CD4-positive, alpha-beta T cell treated with Interleukin-15 for 4 hours (primary cell): ENCODE measurements at places on chromosomes 6 and 20.

- no peak for DNase-seq
Observed at GRCh38 chr20:34875642-34876405, 588 bp upstream of the ACSS2 start.

- DNase-seq: no peak
Observed at GRCh38 chr6:36777801-36778200, 61.4 kb downstream of the CPNE5 start.

DNA sequence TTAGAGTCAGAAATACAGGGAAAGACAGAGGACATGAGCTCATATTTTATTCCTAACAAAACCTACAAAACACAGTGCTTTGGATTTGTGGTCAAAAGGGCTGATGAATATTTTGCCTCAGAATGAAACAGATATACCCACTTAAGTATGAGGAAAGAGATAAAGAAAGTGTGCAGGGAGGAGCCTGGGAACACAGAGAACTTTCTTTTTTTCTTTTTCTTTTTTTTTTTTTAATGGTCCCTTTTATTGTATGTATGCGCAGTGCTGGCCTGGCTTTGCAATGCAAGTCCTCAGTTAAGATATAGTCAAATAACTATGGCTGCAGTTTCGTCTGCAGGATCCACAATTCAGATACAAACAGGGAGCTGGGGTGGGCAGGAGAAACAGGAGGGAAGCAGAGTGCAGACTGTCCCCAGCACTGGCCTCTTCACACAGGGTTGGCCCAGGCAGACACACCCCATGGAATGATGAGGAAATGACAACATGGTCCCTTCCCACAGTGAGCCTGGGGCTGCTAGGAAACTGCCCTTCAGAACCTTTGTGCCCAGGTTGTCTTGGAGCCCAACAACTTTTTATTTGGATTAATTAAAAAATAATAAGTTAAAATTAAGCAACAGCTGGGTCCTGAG lies 629.8 kb upstream of the AGPAT4 start:
- no peak for DNase-seq

DNA sequence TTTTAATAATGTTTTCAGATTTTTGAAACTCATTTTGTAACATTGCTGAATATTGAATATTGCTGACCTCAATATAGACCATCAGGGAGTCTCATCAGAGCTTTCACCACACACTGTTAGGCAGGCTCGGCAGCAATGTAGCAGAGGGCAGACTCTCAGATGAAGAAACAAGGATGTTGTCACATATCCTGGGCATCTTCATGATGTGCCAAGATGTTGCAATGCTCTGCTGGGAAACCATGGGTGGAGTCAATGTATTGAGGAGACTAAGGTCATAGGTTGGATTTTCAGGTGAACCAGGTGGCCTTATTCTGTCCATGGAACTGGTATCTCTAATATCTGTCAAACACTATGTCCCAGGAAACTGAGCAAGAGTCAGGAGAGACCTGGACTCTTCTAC lies 27.3 kb downstream of the NR2E1 start:
- no peak for DNase-seq

DNA sequence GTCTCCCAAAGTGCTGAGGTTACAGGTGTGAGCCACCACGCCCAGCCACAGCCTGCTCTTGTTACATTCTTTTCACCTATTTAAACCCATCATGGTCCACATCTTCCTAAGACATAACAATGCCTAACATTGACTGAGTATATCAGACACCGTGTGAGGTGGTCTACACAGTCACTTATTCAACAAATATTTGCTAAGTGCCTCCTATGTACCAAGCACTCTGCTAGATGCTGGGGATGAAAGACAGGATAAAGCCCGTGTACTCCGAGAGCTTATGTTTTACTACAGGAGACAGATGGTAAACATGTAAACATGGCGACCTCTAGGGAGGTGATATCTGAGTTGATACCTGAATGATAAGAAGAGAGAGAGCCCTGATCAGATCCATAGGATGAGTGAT lies 12.7 kb downstream of the BCL2L1 start:
- DNase-seq: no peak

GRCh38 chr20:24633521-24633920 lies 164.1 kb downstream of the SYNDIG1 start:
- no peak for DNase-seq

DNA sequence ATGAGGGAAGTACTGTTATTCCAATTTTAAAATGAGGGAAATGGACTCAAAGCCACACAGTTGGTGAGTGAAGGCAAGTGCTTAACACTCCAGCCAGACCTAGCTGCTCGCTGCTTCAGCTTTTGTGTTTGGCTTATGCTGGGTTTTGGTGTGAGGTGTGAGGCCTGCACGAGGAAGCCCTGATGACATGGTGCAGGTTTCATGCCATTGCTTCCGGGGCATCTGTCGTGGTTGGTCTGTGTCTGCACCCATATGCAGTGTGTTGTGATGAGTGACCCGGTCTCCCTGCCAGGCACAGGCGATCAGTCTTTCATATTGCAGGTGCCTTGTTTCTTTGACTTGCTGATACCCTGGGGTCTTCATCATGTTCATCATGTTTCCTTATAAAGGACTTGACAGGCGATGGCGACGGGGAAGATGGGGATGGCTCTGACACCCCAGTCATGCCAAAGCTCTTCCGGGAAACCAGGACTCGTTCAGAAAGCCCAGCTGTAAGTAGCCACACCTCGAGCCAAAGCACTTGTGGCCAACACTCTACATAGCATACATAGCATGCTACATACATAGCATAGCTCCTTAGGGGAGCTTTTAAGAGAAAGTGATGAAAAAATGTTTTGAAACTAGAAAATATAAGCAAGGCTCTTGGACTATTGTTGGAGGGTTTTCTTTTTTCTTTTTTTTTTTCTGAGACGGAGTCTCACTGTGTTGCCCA lies 22.3 kb downstream of the DNMT3B start:
- no peak for DNase-seq

- no peak for DNase-seq
Observed at GRCh38 chr20:45028424-45029136, 62.3 kb downstream of the STK4 start.

- no peak for DNase-seq
Observed at GRCh38 chr6:32288426-32288825, 64.6 kb upstream of the NOTCH4 start.

- DNase-seq: no peak
Observed at GRCh38 chr20:61525781-61526431, 273.8 kb downstream of the CDH4 start.

GRCh38 chr6:57275384-57275783 lies 42.0 kb upstream of the PRIM2 start:
- DNase-seq: no peak

GRCh38 chr6:156613996-156614395 lies 163.2 kb upstream of the ARID1B start:
- DNase-seq: no peak

- DNase-seq: no peak
Observed at GRCh38 chr6:38016824-38017223, 197.3 kb downstream of the ZFAND3 start.

DNA sequence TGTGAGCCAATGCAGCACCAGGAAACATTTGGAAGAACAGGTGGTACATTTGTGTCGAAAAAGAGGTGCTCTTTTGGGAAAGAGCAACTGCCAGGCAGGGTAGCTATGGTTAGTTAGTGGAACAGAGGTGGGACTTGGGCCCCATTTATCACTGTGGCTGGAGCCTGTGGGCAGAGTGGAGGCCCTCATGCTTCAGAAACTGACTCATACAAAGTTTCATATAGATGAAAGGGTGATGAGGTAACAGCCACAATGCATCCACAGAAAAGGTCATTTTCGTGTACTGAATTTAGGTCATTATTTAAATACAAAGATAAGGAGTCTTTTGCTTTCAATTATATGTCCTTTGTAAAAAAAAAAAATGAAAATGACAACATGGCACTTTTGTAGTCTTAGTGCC lies 76.4 kb upstream of the HS3ST5 start:
- DNase-seq: no peak

GRCh38 chr6:73695619-73696421 lies at the start of gene CD109:
Gene CD109, plus strand, starts transcription at chr6:73696203. Its CDS starts 13 bp downstream, at chr6:73696216.
- DNase-seq: peak; percentile 63

DNA sequence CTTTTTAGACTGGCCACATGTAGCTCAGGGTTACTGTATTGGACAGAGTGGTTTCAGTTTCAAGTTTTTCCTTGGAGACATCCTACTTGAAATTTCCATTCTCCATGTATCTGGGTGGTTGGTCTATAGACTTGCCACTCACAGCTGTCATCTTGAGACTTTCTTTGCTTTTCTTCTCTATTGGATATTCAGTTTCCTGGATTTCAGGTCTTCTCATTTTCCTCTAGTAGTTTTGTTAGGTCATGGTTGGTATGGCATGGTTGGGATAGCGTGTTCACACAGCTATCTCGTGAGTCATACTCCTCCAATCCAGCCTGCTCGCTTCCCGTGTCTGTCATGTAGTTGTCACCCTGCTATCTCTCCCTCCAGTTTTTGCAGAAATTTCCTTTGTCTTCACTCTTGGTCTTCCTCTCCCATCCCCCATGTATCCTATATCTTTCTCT lies 48.3 kb downstream of the PTPN1 start:
- DNase-seq: no peak

DNA sequence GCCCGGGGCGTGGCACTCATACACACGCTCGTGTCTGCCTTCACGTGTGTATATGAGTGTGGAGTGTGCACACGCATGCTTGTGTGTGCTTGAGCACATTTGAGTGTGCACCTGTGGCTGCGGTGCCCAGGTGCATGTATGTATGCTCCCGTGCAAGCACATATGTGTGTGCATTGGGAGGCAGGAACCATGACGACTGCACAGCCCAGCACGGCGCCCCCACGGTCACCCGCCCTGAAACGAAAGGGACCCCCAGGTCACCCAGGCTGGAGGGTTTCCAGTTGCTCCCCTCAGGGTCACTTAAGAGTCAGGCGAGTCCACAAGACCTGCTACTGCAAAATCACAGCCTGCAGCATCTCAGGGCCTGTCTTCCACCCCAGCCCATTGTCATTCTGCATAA lies 94.7 kb downstream of the YTHDF1 start:
- DNase-seq: no peak

- DNase-seq: peak; percentile 41
Observed at GRCh38 chr6:139030228-139030963, 1.9 kb downstream of the ABRACL start.

- DNase-seq: no peak
Observed at GRCh38 chr6:135212020-135212806, 31.1 kb downstream of the MYB start.

GRCh38 chr6:45031601-45032000 lies 296.5 kb upstream of the RUNX2 start:
- no peak for DNase-seq

DNA sequence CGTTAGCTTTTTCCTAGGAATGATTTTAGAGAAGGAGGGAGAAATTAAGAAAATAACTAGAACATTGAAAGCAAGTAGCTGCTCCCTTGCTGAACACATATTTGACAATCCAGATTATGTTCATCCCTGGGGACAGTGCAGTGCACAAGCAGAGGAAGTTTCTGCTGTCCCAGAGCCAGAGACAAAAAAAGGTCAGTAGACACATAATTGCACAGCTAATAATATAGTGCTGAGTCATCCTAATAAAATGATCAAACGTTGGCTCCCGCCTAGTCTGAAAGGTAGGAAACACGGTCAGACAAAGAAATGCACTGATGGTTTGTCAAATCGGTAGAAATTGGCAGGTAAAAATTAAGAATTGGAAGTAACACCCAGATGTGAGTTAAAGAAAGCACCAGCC lies 21.7 kb upstream of the SSTR4 start:
- no peak for DNase-seq

DNA sequence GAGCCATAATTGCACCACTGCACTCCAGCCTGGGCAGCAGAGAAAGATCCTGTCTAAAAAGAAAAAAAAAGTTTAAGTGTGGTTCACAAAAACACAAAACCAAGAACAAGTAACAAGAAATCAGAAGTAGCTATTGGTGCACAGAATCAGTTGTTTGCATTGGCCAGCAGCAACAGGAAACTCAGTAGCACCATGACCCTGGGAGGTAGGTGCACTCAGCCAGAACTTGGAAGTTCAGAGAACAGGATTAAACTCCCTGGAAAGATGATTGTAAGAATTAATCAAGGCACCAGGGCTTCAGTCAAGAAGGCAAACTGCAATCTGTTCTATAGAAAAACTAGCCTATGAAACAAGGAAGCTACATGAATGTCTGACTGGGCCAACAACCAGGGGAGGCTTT lies 267.9 kb downstream of the COL12A1 start:
- DNase-seq: no peak

DNA sequence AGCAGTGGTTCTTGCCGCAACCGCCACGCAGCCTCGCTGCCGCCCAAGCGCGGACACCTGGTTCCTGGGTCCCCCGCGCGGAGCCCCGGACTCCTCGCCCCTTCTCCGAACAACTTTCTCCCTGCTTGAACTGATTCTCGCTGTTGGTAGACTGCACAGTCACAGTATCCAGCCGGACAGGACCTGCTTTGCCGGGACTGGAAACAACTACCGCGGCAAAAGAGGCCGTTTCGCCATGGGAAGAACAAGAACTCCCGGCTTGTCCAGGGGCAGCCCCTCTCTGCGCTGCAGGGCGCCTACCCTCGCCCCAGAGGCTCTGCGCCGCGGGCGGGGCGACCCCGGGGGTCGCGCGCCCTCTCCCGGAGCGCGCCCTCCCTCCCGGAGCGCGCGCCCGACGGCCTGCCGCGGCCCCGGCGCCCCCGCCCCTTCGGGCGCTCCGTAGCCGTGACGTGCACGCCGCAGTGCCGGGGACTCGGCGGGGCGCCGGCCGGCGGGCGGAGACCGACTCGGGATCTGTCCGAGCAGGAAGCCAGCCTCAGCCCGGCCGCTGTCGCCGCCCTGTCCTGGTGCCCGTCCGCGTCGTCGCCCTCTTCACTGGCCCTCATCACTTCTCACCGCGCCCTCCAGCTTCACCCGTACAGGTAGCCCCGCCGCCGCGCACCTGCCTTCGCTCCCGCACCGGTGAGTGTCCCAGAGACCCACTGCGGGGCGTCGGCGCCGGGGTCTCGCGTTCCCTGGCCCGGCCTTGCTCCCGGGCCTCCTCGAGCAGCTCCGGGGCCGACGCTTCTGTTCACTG lies at the start of gene MYO6:
Gene MYO6 (plus strand): TSS at position 497 of the 796 bp plus-strand sequence. CDS start 68,309 bp downstream, outside the sequence.
- peak; percentile 25 for DNase-seq
